NCI-H2081 treated with DMSO at 0.1 percent for 48 hours (cell line): ENCODE measurements at places on chromosomes 1 and 21.

GRCh38 chr21:42003051-42003461 is 7.1 kb downstream of the ZBTB21 start:
- no peak for DNase-seq

- DNase-seq = no peak
These were observed 42.4 kb downstream of the PTPRC start for GRCh38 chr1:198681252-198681651.

DNA sequence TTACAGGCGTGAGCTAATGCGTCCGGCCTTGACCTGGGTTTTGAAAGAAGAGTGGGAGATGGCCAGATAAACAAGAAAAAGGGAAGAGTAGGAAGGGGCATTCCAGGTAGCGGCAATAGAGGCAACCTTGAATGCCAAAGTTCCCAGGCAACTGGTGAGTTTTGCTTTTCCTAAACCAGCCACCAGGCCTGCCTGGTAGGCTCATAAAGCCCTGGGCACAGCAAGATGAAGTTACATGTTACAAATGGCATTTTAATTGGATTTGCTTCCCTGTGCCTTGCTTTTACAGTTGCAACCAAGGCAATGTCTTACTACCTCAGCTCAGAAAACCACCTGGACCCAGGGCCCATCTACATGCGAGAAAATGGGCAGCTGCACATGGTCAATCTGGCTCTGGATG is 5.5 kb downstream of the LRRC42 start:
- DNase-seq = no peak

DNA sequence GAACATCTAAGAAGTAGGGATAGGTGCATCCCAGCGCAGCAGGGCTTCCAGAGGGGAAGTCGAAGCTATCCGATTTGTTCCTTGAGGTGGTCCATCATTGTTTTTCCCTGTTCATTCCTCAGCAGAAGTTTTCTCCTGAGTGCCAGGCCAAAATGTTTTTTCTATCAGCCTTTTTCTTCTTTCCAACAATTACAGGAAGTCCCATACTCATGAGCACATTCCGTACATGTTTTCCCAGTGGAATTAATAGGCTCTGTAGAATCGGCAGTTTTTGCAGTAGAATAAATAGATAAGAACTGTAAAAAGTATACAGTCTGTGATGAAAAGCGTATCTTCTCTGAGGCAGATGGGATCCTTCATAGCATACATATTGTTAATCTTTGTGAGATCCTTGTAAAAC is 24.8 kb downstream of the CD101 start:
- DNase-seq = no peak

DNA sequence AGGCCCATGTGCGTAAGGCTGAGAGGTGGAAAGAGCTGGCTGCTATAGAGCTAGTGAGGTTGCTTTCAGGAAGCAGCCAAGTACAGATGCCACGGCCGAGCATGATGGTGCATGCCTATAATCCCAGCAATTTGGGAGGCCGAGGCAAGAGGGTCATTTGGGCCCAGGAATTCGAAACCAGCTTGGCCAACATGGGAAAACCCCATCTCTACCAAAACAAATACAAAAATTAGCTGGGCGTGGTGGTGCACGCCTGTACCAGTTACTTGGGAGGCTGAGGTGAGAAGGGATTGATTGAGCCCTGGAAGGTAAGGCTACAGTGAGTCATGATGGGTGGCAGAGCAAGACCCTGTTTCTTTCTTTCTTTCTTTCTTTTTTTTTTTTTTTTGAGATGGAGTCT is 2.7 kb downstream of the CCDC24 start:
- DNase-seq = no peak

DNA sequence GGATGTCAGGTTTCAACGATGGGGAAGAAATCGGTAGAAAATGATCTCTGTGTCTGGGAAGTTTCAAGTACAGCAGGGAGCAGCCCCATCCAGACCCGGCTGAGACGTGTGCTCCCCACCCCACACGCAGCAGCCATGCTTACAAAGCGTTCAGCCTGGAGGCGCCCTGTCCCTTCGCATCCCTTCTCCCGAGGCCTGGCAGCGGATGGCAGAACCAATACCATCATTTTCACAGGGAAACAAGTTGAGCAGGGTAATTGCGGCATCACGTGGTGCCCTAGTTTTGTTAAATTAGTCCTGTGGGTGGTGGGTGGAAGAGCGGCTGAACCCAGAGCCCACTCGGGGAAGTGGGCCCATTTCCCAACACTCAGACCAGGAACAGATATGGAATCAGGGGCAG is 23.9 kb downstream of the KCNAB2 start:
- DNase-seq = no peak

- no peak for DNase-seq
These were observed 178.8 kb upstream of the NFIA start for GRCh38 chr1:60903591-60903990.

DNA sequence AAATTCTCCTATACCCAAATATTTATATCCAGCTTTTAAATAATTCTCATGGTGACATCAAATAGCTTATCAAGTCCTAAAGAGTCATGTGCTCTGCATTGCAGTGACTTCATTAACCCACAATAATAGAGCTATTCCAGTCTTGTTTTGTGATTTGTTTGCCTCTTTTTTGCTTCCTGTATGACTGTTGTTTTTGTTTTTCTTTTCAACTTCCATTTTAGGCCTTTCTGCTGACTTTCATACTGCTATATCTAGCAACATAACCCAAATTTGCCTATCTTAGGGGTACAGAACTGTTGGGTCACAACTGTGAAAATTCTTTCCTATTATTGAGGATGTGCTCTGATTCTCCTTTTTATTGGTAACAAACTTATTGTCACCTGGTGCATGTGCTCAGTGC is 30.3 kb downstream of the SPATA17 start:
- DNase-seq = no peak

DNA sequence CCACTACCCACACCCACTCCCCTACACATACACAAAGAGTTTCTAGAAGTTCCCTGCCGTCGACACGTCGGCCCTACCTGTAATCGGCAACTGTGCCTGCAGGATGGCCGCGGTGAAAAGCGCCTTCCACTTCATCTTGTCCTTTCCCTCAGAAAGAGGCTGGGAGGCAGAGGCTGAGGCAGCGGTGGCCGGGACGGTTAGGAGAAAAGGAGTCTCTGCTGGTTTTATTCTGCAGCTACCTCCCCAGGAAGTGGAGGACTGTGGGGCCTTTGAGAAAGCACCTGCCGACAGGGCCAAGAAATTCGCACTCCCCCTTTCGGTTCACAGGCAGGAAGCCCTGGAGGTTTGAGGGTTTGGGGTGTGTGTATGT is at the start of gene CD247:
Gene CD247, minus strand, starts transcription at position 199 of the 370 bp plus-strand sequence. Its CDS starts 64 bp downstream, at position 135.
- no peak for DNase-seq

DNA sequence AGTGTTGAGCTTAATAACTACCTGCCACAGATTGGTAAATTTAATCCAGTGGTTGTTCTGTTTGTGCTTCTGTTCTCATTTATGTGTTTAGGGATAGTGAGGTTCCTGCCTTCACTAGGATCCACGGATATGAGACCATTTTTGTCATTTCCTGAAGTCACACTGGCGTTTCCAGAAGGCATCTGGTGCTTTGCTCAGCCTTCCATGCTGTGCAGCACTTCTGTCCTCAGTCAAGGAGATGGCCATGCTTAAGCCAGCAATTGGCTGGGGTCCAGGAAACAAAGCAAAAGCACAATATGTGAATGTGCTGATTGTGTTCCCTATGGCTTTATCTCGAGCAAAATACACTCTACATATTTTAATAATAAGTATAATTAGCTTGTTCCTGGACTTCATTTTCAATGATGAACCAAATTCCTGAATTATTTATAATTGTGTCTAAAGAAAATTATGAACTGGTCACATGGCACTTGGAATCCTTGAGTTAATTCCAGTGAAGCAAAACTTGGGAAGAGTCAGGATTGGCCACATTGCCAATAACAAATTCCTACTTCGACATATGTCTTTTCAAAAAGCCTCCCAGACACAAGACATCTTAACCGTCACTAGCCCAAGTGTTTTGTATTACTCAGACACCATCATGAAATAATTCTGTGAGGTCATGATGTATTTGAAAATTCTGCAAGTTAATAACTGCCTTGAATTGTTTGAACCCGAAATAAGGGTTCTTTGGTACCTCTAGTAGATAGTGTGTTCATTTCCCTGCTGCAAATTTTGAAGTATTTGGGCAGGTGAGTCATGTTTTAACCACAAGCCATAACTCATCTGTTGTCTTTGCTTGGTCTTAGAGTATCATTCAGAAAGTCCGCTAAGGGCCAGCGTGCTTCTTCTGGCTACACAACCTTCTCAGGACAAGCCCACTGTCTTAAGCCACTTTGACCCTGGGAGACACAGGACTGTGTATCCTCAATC is 412.4 kb downstream of the DISC1 start:
- no peak for DNase-seq
